ENCODE measurements at places on chromosomes 7 and 10.

DNA sequence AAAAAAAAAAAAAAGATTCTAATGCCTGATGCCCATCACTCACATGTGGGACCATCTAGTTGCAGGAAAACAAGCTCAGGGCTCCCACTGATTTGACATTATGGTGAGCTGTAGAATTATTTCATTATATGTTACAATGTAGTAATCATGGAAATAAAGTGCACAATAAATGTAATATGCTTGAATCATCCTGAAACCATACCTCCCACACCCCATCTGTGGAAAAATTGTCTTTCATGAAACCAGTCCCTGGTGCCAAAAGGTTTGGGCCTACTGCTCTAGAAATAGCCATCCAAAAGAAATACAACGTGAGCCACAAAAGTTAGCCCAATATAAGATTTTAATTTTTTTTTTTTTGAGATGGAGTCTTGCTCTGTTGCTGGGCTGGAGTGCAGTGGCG is 265.1 kb downstream of the PRPF18 start:
- DNase-seq, result no peak

DNA sequence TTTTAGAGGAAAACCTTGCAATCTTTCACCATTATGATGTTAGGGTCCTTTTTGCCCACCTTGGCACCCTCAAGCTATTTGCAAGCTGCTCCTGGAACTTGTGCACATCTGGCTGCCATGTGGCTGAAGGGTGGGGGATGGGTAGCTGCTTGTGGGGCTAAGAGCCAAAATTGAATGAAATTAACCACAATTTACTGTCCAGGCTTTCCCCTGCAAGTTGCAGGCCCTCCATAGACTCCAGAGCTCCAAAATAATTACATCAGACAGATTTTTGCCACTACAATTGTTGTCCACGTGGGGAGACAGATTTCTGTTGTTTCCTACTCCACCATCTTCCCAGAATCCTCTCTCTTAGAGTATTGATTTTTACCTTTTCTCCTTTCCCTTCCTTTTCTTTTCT is 19.1 kb downstream of the PI4K2A start:
- DNase-seq, result no peak

- DNase-seq, result no peak
These were observed 30.4 kb downstream of the LRRC4 start for GRCh38 chr7:128000854-128001265.

- DNase-seq, result no peak
These were observed 42.3 kb upstream of the KLF6 start for GRCh38 chr10:3827266-3827665.

DNA sequence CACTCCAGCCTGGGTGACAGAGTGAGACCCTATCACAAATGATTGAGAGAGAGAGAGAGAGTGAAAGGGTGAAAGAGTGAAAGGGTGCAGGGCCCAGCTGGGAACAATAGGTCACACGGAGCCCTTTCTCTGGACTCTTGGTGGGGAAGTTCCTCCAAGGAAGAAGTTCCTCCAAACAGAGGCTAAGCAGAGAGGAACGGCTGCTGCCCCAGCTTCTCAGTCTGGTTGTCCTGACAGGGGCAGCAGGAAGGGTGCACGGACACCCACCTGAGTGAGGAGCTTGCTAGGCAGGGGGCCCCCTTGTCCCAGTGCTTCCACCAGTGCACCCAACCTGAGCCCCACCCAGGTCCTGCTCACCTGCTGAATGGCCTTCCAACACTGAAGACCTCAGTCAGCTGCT is 38.8 kb upstream of the MYL10 start:
- no peak for DNase-seq

- DNase-seq, result no peak
These were observed 132.1 kb upstream of the DPP6 start for GRCh38 chr7:153920126-153920525.

- DNase-seq, result no peak
These were observed 1.1 kb downstream of the SP4 start for GRCh38 chr7:21429021-21429420.

DNA sequence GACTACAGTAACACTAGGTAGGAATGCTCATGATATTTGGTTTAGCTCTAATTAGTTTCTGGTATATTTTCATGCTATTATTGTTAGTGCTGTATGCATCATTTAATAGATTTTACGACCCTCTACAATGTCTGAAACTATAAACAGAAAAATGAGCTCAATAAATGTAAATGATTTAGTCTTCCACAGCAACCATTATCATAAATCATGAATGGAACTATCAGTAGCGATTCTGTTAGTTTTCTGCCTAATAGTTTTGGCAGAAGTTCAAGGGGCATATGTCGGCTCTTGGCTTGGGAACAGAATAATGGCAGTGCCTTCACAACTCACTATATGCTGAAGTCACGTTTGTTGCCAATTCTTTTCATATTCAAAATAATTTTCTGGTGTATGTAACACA is 494.8 kb downstream of the PARD3 start:
- no peak for DNase-seq

- DNase-seq, result no peak
These were observed 12.9 kb downstream of the ATP5MF start for GRCh38 chr7:99453105-99453504.

DNA sequence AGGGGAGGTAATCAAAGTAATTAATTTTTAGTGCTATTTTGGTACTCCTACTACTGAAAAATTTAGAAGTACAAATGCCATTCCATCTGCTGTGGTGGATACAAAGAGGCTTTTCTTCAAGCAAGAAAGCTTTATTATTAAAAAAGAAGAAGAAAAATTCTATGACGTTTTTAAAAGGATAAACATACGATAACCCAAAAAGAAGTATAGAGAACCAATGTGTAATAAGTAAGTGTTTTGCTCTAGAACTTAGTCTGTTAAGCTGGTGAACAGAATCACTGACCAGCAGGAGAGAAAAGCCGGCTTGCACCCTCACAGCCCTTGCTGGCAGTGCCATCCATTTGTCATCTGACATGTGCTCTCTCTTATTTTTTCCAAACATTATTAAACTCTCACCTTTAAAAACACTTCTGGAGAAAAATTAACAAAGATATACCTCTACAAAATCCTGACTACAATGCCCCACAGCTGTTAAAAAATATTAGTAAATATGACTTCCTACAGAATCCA is 81.5 kb downstream of the SRPK2 start:
- no peak for DNase-seq

GRCh38 chr7:82740246-82740848 is 296.8 kb upstream of the CACNA2D1 start:
- no peak for DNase-seq

GRCh38 chr10:132643709-132644526 is 106.3 kb downstream of the INPP5A start:
- no peak for DNase-seq

- no peak for DNase-seq
These were observed 84.5 kb upstream of the WNT16 start for GRCh38 chr7:121244120-121244870.

DNA sequence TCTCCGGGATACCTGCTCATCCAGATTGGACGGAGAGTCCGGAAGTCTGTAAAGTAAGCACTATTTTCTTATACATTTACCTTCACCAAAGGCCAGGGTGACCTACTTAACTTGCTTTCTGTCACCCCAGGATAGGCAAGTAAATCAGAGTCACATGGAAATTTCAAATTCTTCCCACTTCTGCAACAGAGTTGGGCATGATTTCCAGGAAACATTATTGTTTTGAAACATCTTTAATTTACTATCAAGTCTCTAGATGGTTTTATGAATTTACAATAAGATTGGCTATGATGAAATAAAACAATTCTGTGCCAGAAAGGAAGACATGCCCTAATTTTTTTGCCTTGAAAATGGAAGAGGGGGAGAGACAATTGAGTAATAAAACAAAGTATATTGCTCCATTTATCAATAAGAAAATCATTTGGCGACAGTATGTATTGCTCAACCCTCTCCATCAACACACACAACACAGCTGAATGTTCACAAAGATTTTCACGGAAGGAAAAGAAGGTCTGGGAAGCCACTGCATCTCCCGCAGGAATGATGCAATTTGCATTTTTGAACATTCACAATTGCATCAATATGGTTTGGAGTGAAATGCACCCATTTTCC is 702.8 kb downstream of the PARD3 start:
- DNase-seq, result no peak

GRCh38 chr10:129912166-129912917 is 51.7 kb downstream of the EBF3 start:
- no peak for DNase-seq

DNA sequence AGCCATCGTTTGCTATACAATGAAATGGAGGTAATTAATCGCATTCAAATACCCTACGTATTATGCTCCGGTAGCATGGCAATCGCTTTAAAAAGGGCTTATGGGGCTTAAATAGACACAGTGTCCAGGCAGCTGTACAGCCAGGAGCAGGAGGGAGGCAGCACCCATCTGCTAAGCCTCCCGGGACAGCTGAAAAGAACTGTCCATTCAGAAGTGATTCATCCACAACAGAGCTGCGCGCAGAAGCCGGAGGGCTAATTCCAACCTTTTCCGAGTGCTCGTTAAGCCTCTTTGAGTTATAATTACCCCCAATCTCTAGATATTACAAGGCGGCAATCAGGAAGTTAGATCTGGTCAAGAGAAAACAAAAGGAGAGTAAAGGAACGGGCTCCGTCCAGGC is 58.3 kb downstream of the DPYSL4 start:
- DNase-seq, result no peak

- DNase-seq, result no peak
These were observed 52.7 kb downstream of the VPS50 start for GRCh38 chr7:93284908-93285307.

GRCh38 chr10:128022261-128023196 is 103.7 kb downstream of the MKI67 start:
- no peak for DNase-seq

GRCh38 chr7:142942746-142943145 is 3.5 kb downstream of the LLCFC1 start:
- no peak for DNase-seq

- no peak for DNase-seq
These were observed 341 bp downstream of the GOT1 start for GRCh38 chr10:99430116-99430450.

DNA sequence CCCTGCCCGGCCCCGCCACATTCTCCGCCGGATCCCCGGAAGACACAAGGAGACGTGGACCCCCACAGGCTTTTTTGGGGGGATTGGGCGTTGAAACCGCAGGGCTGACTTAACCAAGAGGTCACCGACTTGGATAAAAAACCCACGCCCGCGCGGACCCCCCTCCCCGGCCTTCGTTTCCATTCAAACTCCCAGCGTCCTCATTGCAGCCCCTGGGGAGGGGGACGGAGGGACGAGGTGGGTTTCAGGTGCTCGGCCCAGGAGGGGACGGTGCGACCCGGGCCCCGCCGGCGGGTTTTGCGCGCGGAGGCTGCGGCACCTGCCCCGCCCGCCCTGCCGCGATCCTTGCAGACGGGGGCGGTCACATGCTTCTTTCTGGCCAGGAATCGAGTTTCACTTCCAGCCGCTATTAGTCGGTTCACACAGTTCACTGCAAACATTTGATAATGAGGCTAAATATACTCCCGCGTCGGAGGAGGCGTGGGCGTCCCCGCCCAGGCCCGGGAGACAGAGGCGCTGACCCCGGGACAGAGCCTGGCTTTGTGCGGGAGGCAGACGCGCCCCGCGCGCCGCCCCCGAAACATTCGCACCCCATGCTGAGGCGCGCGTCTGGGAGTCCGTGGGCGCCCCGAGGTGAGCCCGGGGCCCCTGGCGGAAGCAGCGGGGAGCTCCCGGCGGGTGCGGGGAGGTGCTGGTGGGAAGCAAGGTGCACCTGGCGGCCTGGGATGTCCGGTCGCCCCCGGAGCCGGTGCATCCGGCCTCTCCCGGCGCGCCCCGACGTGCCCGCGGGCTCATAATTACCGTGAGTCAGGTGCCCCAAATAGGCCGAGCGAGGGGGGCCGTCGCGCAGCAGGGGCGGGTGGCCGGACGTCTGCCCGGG is 2.7 kb upstream of the PDGFA start:
- DNase-seq, result no peak

Measured in keratinocyte (primary cell).